Activated CD8-positive, alpha-beta memory T cell treated with anti-CD3 and anti-CD28 coated beads for 1 hour (primary cell): ENCODE measurements at places on chromosomes 5 and 9.

GRCh38 chr5:145497052-145497451 lies 338.1 kb downstream of the PRELID2 start:
- DNase-seq = no peak

DNA sequence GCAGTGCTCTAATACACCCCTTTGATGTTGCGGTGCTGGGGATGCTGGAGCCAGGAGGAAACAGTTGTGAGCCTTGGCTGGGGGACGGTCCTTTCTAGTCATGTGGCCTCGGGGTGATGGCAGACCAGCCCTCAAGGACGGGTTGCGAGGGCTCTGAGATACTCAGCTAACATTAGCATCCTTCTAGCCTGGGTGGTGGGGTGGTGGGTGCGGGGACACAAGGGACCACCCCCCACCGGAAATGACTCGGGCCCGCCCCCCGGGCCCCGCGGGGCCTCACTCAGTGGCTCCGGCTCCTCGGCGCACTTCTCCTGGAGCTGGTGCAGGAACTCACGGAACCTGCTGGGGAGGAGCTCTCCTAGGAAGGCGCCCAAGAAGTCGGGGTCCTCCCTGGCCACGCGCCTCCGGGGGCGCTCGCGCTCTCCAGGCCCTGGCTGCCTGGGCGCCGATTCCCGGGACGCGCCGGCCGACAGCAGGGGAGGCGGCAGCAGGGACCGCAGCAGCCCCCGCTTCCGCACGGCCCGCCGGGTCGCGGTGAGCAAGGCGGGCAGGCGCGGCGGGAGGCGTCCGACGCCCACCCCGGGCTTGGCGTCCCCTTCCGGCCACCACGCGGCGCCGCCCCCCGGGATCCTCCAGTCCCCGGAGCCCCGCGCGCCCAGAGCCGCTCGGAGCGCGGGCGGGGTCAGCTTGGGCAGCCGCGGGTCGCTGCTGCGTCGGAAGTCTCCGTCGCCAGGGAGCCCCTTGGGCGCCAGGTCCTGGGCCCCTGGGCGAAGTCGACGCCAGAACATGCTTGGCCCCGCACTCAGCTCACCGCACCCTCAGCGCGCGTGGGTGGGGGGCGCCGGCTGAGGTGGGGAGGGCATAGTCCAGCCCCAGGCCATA lies 873 bp downstream of the C9orf50 start:
- DNase-seq = no peak

DNA sequence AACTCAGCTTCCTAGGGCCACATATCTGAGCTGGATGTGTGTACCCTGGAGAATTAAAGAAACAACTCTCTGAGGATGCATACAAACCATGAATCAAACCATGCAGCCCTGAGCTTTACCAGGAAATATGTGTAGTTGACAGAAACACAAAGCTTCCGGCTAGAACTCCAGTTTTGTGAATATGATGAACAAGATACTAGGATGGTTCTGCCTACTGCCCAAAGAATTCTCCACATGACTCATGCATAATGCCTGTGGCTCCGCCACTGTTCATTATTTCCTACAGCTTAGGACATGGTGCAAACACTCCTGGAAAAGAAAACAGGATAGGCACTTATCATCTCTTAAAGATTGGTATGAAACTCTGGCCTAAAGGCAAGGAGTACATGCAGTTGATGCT lies 343.4 kb downstream of the DNAH5 start:
- DNase-seq = no peak

GRCh38 chr5:122286541-122286940 lies 25.5 kb upstream of the SNCAIP start:
- DNase-seq = no peak

DNA sequence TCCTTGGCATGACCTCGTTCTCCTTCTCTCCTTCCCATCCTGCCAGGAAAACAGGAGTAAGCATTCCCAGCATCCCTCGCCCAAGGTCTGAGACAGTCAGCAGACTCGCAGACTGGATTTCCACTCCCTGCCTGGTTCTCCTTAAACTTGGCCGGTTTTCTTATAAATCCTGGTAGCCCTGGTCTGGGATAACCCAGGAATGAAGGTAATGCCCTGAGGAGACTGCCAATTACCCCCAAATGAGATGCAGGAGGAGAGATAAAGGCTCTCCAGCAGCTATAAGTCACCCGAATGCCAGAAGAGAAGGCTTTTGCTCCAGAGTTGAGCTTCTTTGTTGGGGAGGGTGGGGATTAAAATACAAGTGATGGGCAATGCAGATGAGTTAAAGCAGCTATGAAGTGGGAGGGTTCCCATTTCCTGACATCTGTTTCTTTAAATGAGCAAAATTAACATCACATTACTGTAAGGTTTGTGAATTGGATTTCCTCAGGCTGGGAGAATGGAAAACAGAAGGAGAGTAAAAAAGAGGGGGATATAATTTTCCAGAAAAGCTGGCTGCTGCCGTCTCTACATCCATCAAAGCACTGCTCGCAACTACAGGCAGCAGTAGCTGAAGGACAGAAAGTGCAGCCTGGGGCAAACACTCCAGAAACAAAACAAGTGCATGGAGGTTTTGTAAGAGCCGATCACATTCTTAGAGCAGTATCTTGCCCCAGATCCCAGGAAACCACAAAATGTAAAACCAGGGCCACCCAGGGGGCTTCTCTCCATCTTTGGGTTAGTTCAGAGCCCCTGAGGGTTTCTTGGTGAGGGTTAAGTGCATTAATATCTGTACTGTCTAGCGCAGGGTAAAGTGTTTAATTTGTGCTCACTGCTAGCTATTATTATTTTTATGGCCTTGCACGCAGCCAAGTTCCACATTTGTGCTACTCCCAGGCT lies 177.6 kb upstream of the PANK3 start:
- no peak for DNase-seq

DNA sequence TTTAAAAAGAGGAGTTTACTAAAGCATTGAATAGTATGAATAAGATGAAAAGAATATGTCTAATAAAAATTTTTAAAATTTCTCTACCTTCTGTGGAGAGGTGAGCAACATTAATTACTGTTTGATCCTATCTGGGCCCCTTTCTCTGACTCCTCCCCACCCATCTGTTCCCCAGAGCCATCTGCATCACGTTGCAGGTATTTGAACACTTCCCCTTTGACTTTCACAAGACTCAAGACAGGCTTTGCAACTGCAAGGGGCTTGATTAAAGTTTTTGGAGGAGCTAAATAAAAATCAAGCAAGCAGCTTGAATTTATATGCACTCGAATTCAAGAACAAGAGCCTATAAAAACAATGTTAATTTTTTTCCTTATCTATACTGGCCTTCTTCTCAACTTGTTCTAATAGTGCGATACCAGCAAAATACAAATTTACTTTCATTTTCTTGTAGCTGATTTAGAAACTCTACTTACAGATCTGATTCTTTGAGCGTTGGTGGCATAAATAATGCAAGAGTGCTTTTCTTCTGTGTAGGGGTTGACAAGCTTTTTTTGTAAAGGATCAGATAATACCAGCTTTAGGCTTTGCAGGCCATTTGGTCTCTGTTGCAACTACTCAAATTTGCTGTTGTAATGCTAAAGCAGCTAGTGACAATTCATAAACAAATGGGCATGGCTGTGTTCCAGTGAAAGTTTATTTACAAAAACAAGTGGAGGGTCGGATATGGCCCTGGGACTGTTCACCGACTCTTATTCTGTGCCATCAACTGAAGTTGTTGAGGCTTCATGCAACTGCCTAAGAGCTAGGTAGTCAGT lies 21.2 kb downstream of the TXNDC8 start:
- no peak for DNase-seq

GRCh38 chr5:135497971-135498636 lies 37.7 kb downstream of the NEUROG1 start:
- no peak for DNase-seq

DNA sequence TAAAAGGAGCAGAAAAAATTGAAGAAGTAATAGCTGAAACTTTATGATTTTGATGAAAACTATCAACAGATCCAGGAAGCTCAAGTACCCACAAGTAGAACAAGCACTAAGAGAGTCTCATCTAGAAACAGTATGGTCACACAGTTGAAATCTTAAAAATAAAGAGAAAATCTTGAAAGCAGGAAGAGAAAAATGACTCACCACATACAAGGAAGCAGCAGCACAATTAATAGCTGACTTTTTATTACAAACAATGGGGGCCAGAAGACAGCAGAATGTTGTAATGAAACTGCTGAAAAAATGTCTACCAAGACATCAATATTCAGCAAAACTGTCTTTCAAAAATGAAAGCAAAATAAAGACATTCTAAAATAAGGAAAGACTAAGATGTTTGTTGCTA lies 1108.3 kb upstream of the DMAC1 start:
- DNase-seq = no peak

GRCh38 chr5:126677121-126677520 lies 76.4 kb downstream of the PHAX start:
- no peak for DNase-seq

DNA sequence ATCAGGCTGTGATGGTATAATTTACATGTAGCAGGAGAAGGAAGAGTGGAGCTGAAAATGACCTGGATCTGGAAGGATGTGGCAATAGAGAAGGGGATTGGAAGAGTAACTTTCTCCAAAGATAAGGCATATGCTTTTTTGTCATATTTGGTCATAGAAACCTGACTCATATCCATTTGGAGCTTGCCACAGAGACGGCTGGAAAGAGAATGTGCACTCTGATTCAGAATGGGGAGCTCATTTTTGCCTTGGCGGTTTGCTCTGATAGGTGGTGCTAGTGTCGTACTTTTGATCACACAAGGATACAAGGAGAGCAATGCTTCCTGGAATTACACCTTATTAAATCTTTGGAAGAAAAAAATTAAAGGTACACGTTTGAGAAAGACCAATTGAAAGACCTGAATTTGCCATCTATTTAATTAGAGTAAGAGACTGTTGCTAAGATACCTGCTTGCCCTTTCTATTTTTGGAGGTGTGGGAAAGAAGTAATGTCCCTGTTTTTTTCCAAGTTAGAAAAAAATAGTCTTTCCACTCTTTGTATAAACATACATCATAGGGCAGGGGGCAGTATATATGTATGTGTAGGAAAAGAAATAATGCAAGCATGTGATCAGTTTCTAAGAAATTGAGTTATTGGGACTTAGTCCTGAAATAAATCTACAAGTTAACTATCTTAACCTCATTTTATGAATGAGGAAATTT lies 5.4 kb downstream of the LSM11 start:
- DNase-seq = no peak

- no peak for DNase-seq
Measured at GRCh38 chr5:109451146-109451545, 41.4 kb upstream of the PJA2 start.

DNA sequence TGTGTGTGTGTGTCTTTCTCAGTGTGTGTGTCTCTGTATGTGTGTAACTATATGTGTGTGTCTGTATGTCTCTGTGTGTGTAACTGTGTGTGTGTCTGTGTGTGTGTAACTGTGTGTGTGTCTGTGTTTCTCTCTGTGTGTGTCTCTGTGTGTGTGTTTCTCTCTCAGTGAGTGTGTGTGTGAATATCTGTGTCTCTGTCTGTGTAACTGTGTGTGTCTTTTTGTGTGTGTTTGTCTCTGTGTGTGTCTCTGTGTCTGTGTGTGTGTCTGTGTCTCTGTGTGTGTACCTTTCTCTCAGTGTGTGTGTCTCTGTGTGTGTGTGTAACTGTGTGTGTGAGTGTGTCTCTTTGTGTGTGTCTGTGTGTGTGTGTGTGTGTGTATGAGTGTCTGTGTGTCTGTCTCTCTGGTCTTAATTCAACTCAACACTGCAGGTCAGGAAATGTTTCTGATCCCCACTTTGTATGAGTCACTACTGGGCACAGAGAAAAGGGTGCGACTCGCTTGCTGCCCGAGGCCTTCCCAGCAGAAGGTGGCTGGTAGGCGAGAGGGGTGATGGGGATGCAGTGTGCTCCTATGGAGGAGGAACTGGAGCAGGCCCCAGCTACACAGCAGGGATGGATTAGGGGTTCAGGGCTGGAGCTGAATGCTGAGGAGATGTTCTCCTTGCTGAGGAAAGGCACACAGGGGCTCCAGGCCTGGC lies 52.1 kb downstream of the NSG2 start:
- no peak for DNase-seq

DNA sequence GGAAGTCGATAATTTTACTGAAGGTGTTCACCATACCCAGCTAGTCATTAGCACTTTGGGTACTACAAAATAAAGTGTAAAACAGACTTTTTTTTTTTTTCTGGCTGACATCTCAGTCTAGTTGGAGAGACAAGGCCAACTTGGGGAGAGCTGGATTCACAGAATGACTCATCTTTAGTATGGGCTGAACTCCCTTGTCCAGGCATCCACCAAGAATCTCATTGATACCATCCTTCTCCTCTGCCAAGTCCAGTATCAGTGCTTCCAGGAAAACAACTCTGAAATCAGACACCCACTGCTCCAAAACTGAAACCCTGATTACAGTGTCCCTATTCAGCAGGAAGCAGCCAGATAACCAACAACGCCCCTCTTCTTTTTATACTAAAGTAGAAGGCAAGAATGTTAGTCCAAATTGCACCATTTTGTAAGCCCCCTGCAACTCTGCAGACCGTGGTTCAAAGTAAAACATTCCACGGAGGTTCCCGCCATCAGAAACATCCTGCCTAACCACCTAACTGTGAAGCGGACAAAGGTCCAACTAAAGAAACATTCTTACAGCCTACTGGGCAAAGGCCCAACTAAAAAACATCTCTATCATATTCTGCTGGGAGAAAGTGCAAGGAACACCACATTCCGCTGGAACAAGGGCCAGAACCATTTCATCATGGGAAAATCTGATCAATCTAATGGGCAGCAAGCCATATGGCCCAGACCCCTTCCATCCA lies 728.2 kb downstream of the BRINP1 start:
- no peak for DNase-seq

DNA sequence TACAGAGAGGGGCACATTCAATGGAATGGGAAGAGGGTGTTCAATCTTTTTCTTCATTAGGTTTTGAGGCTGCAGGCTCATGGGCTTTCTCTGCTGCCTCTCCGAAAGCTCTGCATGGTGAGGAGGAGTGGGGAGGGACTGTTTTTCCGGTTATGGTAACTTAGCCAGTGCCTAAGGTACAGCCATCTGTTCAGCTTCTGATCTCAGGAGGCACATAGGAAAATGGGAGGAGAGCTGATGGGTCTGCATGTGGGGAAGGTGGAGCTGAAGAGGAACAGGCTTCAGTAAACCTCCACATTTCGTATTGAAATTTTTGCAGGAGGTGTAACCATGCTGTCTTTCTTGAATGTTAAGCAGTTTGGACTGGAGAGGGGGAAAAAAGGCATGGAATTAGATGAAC lies 1020.4 kb upstream of the WWC1 start:
- DNase-seq = no peak

GRCh38 chr9:22046243-22046885 lies 37.3 kb upstream of the CDKN2B start:
- no peak for DNase-seq

- DNase-seq = no peak
Measured at GRCh38 chr5:139696894-139697658, 48.9 kb downstream of the CXXC5 start.
